ENCODE measurements at places on chromosomes 5 and 9.
A peak's percentile ranks its signal among the peaks of the same experiment; 100 is the strongest.

GRCh38 chr9:16344343-16344742 is 526.1 kb downstream of the BNC2 start:
- peak; percentile 54 for DNase-seq

GRCh38 chr5:40991168-40991980 is 79.8 kb downstream of the MROH2B start:
- no peak for DNase-seq

DNA sequence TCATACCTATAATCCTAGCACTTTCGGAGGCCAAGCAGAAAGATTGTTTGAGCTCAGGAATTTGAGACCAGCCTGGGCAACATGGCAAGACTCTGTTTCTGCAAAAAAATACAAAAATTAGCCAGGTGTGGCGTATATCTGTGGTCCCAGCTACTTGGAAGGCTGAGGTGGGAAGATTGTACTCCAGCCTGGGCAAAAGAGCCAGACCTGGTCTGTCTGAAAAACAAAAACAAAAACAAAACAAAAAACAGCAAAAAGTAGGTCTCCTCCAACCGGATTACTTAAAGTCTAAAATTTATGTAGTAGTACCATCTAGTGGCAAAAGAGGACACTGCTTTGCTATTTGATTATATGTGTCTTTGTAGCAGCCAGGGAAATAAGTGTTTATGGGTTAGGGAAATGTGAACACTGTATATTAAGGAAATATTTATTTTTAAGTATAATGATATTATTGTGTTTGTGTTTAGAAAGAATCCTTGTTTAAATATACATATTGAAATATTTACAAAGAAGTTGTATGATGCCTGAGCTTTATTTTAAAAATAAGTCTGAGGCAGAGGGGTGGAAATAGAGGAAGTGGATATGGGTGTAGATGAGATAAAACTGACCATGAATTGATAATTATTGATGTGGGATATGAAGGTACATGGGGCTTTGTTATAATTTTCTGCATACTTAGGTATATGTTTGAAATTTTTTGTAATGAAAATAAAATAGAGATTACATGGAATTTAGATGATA is 20.0 kb downstream of the APC start:
- no peak for DNase-seq

- DNase-seq, result no peak
Observed at GRCh38 chr9:136361754-136362449, 1.6 kb downstream of the DNLZ start.

DNA sequence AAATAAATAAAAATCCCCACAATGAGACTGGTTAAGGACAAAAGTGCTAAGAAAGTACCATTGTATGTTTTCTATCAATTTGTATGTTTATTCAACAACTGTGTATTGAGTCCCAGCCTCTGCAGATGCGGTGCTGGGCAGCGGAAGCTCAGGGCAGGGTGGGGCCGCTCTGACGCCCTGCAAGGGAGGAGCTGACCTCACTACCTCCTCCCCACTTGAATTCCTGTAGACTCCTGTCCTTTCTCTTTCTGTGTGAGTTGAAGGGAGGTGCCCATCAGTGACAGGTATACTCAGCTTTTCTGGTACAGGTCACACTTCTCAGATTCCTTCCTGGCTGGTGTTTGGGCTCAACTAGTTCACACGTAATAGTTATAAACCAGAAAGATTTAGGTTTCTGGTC is 27.0 kb downstream of the ANGPTL2 start:
- no peak for DNase-seq

GRCh38 chr5:57675236-57675635 is 192.6 kb upstream of the ACTBL2 start:
- no peak for DNase-seq

DNA sequence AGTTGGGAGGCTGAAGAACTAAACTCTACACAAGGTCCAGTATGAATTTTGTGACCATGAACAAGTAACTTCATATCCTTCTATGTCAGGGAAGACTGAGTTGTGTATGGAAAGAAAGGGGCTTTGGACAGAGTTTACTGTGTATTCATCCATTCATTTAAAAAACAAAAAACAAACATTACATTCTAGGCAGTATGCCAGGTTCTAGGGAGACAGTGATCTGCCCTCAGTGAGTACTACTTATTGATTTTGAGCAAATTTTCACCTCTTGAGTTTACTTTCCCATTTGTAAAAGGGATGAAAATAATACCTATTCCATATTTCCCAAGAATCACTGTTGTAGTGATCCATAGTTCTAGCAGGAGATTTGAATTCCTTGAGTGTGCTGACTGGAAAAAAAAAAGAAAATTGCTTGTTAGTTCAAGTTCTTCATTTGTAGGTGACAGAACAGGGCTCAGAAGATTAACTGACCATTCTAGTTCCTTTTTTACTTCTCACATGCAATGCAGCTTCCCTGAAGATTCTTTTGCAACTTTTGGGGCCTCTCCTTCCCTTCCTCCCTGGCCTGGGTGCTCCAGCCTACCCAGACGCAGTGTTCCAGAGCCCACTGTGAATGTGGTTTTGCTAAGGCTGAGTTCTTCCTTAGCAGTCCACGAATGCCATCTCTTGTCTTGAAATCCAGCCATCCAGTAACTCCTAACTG is 2.6 kb upstream of the GAPVD1 start:
- no peak for DNase-seq

- DNase-seq, result no peak
Observed at GRCh38 chr5:57768745-57769144, 286.1 kb upstream of the ACTBL2 start.

- DNase-seq, result no peak
Observed at GRCh38 chr9:107309271-107309670, 26.2 kb downstream of the RAD23B start.

GRCh38 chr9:89408628-89409101 is 89.2 kb downstream of the SEMA4D start:
- no peak for DNase-seq

DNA sequence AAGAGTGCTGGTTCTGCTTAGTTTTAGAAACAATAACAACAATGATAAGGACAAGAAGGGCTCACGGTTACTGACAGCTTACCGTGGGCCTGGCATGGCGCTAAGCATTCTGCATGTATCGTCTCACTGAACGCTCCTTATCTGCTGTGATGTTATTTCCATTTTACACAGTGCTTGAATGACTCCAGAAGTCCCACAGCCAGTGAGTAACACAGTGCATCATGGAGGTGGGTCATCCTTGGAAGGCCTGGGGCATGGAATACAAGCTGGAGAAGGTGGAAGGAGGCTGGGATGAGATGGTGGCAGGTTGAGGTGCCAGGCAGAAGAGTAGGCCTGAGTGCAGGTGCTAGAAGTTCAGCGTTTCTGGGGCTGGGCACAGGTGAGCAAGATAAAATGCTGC is 36.5 kb upstream of the FAT2 start:
- DNase-seq, result no peak

DNA sequence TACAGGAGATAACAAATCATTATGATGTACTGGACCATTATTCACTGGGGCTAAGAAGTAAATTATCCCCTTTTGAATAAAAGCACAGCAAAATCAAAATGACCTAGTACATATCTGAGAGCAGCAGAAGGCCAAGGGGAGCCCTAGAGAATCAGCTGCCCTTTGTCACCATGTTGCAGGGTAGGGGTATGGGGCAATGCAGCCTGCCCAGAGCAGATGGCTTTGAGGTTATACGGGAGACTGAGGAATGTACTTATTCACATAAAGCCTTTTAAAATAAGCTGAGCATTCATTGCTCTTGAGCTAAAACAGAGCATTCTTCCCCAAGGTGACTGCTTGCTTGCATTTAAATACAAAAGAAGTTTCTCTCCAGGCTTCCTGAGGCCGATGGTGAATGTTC is 2.6 kb upstream of the TNFAIP8 start:
- DNase-seq, result no peak

GRCh38 chr5:67073045-67073680 is 123.4 kb downstream of the CD180 start:
- DNase-seq, result no peak

DNA sequence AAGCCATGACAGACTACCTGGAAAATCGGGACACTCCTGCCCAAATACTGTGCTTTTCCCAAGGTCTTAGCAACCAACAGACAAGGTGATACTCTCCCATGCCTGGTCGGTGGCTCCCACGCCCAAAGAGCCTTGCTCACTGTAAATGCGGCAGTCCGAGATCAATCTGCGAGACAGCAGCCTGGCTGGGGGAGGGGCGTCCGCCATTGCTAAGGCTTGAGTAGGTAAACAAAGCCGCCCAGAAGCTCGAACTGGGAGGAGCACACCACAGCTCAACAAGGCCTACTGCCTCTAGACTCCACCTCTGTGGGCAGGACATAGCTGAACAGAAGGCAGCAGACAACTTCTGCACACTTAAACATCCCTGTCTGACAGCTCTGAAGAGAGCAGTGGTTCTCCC is 272.1 kb upstream of the CCNG1 start:
- DNase-seq, result no peak

DNA sequence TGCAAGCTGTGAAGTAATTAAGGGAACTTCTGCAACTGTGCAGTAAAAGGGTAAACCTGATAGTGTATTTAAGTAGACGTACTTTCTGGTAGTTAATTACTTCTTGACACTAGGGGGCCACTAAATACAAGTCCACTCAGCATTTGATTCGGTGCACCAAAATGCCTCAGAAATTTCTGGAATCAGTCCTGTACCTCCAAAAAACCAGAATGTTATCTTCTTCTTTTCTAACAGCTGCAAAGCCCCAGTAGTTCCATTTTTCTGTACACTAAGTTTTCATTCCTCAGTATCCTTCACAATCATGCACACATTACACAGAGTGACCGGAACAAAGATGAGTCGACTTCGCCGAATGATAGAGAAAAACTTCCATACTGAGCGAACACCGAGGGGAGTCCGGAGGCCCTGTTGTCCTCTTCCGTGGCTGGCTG is 484 bp downstream of the GFM2 start:
- DNase-seq, result no peak
